ENCODE measurements at places on chromosomes 1 and 21.

DNA sequence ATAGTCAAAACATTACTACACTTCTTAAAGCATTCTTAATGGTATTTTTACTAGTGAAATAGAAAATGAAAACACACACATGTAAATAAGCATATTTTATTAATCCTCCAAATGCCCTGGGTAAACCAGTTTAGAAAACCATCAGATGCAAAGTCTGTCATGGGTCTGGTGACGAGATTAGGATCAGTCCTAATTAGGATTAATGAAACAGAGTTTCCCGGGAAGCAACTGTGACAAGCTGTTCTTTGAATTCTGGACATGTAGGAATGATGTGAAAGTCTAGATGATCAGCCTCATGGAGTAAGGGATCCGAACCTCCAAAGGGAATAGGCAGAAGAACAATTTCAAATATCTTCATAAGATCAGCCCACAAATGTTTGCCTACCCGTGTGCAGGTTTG is 250.2 kb downstream of the KIF26B start:
- no peak for DNase-seq

DNA sequence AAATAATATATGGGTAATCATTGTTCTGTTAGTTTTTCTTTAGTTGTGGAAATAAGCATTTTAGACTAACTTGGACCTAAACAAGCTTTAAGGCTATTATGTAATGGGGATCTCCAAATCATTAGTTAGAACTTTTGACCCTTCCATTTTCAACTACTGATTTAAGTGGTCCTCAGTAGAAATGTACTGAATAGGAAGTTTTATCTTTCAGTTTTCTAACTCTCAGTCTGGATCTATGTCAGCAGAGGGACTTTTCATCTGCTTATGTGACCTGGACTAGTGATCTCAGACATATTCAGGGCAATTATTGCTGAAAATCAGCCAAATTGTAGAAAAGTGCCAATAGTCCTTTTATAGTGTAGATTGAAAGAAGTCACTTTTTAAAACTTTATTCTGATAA is 56.0 kb downstream of the SASS6 start:
- no peak for DNase-seq

- DNase-seq, result no peak
Observed at GRCh38 chr1:48206371-48206770, 16.1 kb upstream of the SLC5A9 start.

DNA sequence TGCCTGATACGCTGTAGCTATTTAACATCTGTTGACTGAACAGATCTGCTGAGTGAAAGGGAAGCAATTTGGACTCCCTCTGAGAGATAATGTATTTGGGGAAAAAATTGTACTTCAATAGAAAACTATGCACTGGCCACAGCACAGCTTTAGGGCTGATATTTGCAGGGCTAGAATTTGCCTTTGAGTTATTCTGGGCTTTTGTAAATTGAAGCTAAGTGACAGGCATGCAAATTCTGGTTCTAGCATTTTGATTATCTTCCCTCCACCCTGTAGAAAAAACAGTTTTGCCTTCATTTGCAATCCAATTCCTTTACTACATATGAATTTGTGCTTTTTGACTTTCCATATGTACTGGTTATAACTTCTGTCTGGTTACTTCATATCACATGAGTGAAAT is 7.9 kb downstream of the KYAT3 start:
- DNase-seq, result no peak

GRCh38 chr1:61352845-61353435 is 270.6 kb downstream of the NFIA start:
- no peak for DNase-seq

All from CD4-positive, alpha-beta T cell treated with Interleukin-4 for 4 hours (primary cell).